ENCODE measurements at places on chromosomes 6 and 20.

DNA sequence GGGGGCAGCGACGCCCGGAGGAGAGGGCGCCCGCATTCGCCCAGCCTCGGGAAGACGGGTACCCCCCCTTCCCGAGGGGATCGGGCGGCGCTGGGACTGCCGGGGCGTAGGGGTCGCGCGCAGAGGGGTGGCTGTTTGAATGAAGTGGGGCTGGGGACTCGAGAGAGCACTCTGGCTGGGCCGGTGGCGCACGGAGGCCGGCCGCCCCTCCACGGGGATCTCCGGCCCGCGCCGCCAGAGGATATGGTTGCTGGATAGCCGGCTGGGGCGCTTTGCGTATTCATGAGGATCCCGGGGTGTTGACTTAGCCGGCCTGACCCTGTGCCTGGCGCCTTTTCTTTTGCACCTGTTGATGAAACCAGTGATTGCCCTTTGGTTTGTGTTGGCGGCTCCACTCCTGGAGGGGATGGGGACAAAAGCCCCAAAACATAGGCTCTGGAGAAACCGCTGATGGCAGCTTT lies 469 bp downstream of the SYNJ2 start:
- DNase-seq: no peak

GRCh38 chr6:123094795-123095194 lies 98.8 kb downstream of the CLVS2 start:
- no peak for DNase-seq

DNA sequence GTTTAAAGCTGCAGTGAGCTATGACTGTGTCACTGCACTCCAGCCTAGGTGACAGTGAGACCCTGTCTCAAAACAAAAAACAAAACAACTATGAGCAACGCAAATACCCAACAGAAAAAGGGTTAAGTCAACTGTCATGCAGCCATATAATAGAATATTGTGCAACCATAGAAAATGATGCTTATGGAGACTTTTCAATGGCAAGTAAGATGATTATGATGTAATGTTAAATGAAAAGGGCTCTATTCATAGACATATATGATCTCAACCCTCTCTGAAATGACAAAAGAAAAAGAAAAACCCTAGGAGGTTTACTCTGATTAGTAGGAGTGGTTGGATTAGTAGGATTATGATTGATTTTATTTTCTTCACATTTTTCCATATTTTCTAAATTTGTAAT lies 41.3 kb upstream of the TBC1D7 start:
- DNase-seq: no peak

DNA sequence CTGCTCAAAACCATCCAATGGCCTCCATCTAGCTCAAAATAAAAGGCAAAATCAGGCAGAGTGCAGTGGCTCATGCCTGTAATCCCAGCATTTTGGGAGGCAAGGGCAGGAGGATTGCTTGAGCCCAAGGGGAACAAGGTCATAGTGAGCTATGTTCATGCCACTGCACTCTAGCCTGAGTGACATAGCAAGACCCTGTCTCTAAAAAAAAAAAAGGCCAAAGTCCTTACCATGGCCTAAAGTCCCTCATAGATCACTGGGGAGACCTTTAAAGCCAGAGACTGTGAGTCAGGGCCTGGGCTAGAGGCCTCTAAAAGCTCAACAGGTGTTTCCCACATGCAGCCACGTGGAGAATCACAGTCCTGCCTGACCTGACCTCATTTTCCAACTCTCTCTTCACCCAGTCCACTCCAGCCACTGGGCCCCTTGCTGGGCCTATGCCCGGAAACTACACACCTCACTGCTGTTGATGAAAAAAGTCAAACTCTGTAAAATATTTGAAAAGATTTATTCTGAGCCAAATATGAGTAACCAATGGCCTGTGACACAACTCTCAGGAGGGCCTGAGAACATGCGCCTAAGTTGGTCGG lies 28.2 kb upstream of the TAB2 start:
- DNase-seq: no peak

- DNase-seq: no peak
These were observed 37.8 kb downstream of the ELOVL4 start for GRCh38 chr6:79909517-79909916.

Measured in NCI-H1694 (cell line).